Upper lobe of right lung (tissue), 1 donor: ENCODE measurements at places on chromosomes 11 and 22.

DNA sequence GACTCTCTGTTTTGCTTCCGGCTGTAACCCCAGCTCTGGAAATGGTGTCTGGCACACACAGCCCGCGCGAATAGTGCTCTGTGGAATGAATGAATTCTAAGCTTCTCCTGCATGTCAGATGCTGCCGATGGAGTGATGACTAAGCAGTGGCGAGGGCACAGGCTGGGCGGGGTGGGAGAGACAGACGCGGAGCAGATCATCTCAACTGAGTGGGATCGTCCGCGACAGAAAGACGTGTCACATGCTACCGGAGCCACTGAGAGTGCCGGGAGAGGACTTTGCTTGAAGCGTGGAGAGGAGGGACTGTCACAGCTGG, 334.5 kb downstream of the CTTN start:
- no peak for DNase-seq

GRCh38 chr22:36422287-36423014, 34.7 kb upstream of the MYH9 start:
- no peak for DNase-seq

DNA sequence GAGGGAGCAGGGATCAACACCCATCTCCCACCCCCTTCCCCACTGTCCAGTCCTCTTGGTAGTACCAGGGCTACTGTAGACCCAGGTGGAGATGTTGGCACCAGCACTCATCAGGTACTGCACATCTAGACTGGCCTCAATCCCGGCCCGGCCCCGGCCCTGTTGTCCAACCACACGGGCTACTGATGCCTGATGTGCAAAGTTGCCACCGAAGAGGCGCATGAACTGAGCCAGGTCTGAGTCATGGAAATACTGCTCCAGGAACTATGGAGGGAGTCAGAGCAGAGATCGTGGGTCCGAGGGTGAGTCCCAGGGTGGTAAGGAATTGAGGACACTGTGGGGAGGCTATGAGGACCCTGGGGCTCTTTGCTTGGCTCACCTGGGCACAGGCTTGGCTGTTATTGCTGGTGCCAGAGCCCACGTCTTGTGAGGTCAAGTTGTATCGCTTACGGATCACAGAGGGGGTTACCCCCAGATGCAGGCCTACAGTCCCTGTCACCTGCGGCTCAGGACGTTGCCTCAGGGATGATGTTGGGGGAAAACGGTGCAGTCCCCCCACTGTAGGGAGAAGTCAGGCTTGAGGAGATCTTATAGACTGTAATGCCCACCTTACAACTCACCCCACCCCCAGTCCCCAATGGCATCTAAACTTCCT, 2.5 kb downstream of the TPP1 start:
- DNase-seq: no peak

DNA sequence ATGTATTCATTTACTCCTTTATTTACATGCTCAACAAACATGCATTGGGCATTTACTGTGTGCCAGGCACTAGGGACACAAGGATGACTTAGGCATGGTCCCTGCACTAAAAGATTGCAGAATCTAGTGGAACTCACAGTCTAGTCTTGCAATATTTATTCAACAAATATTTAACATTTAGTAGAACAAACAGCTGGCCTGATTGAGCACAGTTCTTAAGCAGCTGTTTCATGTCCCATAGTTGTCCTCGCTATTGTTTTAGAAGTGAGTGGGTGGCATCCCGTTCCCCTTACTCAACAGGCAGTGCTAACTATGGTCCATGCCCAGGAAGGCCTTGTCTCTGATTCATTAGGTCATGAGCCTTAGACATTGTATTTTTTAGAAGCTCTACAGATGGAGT, 459.9 kb upstream of the CADM1 start:
- DNase-seq: no peak
